CD4-positive, alpha-beta T cell treated with Interleukin-2 at 100 ng/mL for 4 hours (primary cell): ENCODE measurements at places on chromosomes 13 and 19.

- no peak for DNase-seq
Measured at GRCh38 chr13:23320926-23321534, 112.5 kb downstream of the SACS start.

- peak; percentile 12 for DNase-seq
Measured at GRCh38 chr19:31338069-31338776, 11.0 kb downstream of the TSHZ3 start.

GRCh38 chr13:61258185-61258584, 157.5 kb downstream of the PCDH20 start:
- DNase-seq, result no peak

- DNase-seq, result no peak
Measured at GRCh38 chr13:20425819-20426219, 99.8 kb downstream of the CRYL1 start.

- no peak for DNase-seq
Measured at GRCh38 chr13:21987793-21988192, 316.9 kb downstream of the FGF9 start.

DNA sequence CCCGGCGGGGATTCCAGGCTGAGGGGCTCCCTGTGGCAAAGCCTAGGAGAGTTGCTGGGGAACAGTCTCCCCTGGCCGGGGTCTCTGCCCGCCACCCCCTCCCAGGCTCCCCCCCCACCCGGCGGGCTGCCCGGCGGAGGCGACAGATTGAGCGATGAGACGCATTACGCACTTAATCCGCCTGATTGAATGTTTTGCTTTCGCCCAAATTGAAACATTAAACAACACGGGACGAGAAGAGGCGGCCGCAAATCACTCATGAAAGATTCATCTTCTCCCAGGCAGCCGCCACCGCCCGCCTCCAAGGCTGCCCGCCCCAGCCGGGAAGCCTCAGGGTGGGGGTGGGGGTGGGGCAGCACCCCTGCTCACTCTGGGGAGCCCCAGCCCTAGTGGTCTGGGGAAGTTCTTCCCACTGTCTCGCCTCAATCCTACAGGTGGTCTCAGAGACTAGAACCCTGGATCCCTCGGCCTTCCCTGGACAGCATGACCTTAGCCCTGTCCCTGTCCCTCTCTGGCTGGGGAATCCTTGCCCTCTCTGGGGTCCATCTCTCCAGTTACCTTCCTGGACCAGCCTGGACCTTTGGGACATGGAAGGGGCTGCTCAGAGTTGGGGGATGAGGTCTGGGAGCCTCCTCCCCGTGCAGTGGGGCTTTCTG, 7.6 kb upstream of the ERFL start:
- no peak for DNase-seq

DNA sequence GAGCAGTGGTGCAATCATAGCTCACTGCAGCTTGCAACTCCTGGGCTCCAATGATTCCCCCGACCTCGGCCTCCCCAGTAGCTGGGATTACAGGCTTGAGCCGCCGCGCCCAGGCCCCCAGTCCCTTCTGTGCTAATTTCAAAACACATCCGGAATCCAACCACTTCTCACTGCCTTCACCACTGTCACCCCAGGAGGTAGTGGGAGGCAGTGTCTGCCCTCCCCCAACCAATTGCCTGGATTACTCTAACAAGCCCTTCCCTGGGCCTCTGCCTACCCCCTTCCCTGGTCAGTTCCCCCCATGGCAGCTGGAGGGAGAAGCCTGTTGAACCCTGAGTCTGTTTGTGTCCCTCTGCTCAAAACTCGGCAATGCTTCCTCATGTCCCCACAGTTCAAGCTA, 2.3 kb downstream of the PRAM1 start:
- DNase-seq, result no peak

DNA sequence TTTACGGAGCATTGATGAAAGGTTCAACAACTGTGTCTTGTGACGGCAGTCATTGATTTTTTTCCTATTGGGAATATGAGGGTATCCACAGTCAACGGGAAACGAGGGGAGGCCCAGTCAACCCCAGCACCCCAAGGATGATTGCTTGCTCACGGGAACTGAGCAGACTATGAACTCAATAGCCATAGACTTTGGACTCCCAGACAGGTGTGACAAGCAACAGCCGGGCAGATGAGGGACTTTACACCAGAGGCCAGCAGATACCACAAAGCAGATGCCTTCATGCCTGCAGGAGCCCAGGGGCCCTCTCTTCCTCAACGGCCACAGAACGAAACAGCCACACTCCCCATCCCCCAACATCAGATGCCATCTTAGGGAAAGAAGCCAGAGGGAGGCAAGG, 80.3 kb upstream of the FLT1 start:
- DNase-seq, result no peak

DNA sequence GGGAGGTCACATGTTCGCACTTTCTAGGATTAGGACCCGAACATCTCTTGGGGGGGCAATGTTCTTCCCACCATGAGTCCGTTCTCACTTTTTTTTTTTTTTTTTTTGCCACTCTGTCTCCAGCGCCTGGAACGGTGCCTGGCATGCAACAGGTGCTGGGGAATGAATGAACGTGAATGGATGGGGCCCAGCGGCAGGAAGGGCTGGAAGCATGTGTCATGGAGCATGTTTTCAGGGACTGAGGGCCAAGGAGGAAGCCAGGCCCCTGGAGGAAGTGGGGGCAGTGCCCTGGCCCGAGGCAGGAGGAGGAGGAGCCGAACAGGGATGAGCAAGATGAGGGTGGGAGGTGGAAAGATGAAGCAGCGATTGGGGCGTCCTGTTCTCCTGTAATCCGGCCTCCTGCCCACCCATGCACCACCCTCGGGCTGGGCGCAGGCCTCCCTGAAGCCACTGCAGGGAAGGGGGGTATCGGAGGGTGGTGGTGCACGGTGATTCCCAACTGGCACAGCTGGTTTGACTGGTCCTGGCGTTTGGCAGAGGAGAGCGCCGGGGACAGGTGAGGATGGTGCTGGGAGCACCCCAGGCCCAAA, 8.8 kb upstream of the SULT2B1 start:
- no peak for DNase-seq

- DNase-seq, result no peak
Measured at GRCh38 chr19:37403403-37403802, 32.5 kb downstream of the ZNF527 start.
